ENCODE measurements at places on chromosomes 2 and 18.
A peak's percentile ranks its signal among the peaks of the same experiment; 100 is the strongest.

DNA sequence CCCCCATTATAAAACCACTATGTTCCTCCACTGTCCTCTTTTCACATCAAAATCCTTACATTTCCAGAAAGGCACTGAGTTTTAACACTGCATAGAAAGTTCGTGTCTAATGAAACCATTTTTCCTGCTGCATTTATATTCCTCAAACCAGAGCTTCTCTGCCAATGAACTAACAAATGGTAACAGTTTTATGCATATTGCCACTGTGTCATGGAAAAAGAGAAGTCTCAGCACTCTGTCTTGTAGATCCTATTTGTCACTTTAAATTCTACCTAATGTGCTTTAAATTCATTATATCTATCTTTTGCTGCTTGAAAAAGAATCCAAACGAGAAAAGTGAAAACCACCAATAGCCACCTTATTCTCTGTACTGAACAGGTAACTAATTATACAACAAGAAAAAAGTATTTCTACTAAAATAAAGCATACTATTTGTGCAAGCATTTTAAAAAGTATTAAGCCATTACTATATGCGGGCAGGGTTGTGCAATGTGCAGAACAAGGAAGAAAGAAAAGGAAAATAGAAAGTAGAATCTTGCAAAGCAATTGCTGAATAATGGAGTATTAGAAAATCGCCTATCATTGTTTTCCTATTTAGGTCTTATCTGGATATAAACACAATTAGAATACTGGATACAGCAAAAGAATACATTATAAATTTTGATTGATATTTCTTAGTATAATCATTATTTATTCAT, 328.9 kb downstream of the ZEB2 start:
- peak; percentile 50 for DNase-seq

DNA sequence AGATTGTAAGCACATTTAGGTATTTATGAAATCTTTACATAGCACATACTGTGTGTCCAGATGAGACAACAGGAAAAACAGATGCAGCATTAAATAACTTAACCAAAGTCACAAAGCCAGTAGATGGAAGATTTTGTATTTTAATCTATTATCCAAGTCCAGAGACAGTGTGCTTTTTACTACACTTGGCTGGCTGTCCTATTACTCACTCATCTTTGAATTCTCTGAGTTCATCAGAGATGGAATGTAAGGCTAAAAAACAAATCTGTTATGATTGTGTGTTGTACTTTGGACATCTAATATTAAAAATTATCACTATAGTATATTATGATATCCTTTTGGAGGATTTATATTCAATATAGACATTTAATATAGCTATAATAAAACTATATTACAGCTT, 1189.4 kb downstream of the DSC3 start:
- DNase-seq = no peak

DNA sequence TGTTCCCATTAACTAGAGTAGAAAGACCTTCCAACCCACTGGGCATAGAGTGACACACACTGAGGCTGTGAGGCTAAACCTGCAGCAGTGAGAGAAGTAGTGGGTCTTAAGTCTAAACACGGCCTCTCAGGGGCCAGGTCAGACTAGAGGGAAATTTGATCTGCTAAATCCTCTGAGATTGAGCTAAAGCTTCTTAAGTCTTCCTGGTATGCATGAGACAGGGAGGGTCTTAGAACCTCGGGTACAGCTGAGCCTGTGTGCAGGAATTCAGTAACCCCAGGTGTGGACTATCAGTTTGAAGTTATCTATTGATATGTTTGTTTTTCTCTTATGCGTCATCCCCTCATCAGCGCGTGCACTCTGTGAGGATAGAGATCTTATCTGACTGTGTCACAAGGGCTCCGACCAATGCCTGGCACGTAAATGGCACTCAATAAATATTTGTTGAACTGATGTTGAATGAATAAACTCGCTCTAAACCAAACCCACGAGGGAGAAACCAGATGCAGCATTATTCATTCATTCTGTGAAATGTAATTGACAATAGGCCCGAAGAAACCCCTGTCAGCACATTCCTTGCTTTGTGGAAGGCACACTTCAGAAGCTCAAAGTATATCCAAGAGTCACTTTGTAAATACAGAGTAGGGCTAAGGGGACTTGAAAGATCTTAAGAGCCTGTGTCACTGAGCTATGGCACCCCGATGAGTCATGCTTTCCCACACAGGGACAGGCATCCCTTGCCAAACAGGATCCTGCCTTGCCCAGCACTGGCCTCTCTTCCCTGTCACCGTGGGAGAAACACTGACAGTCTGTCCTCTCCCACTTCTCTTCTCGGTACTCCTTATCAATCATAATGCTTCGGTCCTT, 21.7 kb upstream of the RAB10 start:
- DNase-seq = peak; percentile 11

- DNase-seq = peak; percentile 34
These were observed 423.8 kb upstream of the MEX3C start for GRCh38 chr18:51621113-51621863.

DNA sequence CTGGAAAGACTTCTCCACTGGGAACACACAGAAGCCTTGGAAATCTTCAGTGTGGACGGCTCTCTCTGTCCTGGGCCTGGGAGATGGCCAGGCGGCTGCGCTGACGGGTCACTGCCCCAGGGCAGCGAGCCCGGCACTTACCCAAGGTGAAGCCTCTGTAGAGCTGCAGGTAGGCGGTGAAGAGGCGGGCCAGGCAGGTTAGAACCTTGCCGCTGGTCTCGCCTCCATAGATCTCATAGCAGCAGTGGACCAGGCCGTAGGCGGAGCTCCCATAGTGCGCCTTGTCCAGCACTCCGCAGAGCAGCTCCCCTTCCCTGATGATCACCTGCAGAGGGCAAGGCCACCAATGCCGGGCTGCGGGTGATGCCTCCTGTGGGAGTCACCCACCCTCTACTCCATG, 53.0 kb downstream of the POLR1A start:
- no peak for DNase-seq

DNA sequence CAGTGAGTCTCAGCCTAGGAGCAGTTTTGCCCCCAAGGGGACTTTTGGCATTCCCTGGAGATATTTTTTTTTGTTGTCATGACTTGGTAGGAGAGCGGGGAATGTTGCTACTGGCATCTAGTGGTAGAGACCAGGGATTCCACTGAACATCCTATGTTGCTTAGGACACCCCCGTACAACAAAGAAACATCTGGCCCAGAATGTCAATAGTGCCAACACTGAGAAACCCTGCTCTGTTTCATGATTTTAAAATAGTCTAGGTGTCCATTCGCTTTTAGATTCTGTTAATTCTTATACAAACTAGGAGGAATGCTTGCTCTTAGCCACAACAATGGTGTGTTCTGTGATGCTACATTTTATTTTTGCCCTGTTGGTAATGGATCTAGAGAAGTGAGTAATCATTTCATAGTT, 225.8 kb upstream of the SIX3 start:
- no peak for DNase-seq

GRCh38 chr2:67566285-67566684, 169.2 kb downstream of the ETAA1 start:
- DNase-seq = no peak

DNA sequence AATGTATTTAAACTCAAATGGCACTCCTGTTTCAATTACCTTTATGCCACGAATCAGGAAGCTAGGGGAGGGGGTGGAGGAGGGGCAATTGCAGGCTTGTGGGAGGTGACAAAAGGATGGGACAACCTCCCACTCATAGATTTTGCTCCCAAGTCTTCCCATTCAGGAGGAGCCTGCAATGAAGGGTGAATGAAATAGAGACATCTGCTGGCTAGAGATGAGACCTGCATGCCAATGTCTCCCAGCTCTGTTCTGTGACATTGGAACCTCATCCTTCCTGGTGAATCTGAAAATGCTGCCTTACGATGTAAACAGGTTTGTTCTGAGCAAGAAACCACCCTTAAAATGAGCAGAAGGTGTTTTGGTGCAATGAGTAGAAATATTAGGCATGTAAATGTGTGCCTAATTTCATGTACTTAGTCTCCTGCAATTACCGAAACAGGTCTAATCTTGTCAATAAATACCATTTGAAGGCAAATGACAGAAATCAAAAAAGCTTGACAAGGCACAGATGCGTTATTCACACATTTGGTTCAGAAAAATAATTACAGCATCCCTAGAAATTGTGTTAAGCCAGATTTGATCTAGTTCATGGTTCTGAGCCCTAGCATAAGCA, 2.7 kb upstream of the PID1 start:
- DNase-seq = peak; percentile 24

DNA sequence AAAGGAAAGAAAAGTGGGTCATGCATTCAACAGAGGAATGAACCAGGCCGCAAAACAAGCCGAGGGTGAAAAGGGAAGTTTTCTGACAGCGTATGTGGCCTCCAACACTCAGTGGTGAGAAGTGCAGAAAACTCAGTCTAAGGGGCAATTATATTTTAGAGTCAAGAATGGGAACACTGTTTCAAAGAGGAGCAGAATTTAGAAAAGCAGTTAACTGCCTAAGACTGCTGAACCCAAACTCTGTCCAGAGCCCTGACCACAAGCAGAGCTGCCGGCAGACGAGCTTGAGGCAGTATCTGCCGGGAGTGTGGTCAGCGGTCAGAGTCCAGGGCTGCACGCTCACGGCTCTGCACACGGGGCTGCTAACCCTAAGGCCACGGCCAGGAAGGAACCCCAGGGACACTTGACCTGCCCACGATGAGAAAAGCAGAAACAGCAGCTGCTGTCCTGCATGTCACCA, 347.0 kb upstream of the ID2 start:
- no peak for DNase-seq

DNA sequence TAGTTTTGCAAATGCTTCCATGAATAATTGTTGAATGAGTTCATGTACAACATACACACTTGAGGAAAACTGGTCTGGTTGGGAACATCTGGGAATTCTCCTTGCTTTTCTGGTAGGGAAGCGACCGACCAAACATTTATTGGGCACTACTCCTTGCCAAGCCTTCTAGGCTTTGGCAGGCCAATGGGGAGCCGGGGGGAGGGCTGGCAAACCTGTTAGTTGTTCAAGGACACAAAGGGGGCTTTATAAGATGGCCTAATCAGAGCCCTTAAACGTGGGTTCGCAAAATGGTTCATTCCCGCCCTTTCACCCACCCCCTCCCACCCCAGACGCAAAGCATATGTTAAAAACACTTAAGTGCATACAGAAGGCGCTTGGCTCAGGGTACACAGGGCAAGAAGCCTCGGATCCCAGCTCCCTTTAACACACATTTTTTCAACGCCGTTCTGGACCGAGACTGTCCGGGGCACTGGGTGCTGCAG, 844 bp upstream of the VSNL1 start:
- no peak for DNase-seq

DNA sequence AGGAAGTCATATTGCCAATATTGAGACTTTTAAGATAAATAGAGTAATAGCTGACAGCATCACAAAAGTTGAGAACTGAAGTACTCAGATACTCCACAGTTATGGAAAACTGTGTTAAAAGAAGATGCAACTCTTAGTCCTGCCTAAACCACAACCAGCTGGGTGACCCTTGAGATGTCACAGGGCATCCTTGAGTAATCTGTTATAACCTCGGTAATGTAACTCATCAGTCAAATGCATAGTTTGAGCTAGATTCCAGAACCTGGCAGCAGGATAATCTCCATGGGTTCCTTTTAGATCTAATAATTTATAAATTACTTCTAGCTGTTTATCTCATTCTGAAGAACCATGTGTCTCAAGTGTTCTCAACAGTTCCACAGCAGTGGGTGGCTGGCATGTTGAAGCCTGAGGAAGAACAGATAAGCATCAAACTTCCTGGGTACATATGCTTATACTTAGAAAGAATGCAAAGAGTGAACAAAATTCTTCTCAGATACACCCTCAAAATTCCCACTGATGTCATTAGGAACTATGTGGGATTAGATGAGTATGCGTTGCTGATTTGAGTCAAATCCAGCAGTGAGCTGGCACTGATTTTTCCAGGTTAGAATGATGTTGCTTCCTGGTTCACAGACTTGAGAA, 304.1 kb upstream of the ERBB4 start:
- no peak for DNase-seq

DNA sequence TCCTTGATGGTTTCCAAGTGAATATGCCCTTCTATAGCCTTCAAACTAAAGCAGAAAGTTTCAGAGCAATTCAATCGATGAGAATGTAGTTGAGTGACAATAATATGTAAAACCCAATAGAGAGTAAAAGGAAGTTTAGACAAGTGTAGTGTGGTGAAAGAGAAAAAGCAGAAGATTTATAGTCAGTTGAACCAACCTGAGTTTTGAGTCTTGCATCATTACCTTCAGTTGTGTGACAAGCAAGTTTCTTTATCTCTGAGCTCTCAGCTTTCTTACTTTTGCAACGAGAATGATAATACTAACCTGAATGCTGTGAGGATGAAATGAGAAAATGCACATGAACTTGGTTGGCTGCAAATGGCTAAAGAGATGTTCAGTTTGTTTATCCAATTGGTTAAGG, 40.6 kb upstream of the TMEM247 start:
- peak; percentile 52 for DNase-seq

GRCh38 chr2:165651233-165651632, 142.8 kb downstream of the GALNT3 start:
- no peak for DNase-seq

DNA sequence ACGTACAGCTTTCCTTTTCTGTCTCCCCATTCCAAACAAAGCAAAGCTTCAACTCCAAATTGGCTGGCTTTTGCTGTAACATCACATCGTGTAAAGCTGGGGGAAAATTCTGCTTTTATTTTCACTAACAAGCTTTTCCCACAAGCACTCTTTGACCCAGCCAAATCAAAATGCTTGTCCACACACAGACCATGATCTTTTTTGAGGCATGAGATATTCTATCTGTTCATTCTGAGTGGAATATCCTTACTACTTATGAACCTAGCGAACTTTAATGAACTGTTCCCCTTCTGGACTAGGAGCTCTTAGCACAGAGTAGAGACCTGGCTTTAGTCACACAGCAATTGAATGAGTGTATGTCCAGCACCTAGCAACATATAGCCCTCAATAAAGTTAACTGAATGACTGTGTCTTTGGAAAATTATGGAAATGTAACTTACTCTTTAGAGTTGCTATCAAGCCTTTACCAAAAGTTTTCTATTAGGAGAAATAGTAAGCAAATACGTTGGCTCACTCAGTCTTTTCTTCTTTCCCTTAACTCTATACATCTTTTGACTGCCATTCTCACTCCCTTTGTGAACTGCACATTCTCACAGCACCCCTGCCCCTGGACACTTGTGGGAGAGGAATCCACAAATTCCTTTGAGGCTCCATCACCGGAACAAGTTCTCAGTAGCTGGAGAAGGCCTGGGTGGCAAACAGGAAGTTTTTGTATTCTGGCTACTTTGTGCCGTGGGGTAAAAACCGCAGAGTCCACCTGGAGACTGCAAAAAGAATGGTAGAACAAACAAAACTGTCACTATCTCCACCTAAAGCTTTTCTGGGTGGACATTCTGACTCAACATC, 1.3 kb upstream of the UBE2E3 start:
- no peak for DNase-seq

DNA sequence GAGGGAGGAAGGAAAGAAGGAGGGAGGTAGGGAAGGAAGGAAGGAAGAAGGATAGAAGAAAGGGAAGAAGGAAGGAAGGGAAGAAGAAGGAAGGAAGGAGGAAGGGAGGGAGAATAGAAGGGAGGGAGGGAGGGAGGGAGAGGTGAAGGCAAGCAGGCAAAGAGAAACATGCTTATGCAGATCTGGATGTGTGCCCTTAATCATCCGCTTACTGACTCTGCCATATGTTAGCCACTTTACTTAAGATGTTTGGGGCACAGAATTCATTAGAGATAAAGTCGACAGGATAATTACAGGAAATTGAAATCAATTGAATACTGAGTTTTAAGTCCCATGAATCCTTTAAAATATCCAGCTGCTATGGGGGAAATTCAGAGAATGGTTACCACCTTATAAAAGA, 334.2 kb downstream of the GRB14 start:
- no peak for DNase-seq
